ENCODE measurements at places on chromosomes 13 and 19. TPM values are rescaled to one million over a fixed set of nuclear protein-coding genes. Genes with fewer than 3 reads are reported as not detected.

DNA sequence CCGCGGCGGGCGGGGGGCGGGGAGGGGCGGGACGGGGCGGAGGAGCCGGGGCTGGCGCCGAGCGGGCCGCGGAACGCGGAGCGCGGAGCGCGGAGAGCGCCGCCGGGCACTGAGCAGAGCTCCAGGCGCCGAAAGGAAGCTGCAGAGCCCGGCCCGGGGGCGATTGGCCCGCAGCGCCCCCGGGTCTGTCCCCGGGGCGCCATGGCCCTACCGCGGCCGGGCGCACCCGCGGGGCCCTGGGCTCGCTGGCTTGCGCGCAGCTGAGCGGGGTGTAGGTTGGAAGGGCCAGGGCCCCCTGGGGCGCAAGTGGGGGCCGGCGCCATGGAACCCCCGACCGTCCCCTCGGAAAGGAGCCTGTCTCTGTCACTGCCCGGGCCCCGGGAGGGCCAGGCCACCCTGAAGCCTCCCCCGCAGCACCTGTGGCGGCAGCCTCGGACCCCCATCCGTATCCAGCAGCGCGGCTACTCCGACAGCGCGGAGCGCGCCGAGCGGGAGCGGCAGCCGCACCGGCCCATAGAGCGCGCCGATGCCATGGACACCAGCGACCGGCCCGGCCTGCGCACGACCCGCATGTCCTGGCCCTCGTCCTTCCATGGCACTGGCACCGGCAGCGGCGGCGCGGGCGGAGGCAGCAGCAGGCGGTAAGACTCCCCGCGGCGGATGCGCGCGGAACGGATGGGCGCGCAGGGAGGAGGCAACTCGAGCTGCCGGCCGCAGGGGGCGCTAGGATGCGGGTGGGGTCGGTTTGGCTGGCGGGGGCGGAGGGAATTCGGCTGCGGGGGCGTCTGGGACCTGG, at the start of gene PDE4A:
Gene PDE4A, plus strand, starts transcription at position 95 of the 796 bp plus-strand sequence. Its CDS starts 227 bp downstream, at position 322.
- no peak for DNase-seq

DNA sequence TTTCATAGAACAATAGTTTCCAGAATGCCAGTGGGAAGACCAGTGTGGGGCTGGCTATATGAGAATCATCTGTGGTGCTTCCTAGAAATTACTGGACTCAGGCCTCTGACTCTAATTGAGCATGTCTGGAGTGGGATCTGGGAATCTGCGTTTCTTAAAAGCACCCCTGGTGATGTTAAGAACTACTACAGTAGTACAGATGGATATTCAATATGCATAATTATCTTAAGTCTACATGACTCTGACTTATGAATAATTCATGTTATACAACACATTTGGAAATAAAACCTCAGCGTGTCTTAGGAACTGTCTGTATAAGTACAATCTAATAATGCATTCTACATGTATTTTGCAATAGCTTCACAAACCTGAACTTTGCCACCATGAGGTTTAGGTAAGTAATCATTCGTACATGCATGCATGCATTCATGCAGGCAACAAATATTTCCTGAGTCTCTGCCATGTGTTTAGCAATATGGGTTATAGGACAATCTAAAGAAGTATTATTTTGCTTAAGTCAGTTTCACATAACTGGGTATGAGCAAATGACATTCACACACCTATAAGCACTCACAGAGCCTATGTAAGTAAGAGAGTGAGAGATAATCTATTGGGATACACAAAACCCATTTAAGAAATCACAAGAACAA, 62.0 kb downstream of the EPSTI1 start:
- no peak for DNase-seq

SIGLEC12 gene
- total RNA-seq: not detected

GRCh38 chr13:75724752-75725517, 88.8 kb downstream of the LMO7 start:
- DNase-seq: no peak

DNA sequence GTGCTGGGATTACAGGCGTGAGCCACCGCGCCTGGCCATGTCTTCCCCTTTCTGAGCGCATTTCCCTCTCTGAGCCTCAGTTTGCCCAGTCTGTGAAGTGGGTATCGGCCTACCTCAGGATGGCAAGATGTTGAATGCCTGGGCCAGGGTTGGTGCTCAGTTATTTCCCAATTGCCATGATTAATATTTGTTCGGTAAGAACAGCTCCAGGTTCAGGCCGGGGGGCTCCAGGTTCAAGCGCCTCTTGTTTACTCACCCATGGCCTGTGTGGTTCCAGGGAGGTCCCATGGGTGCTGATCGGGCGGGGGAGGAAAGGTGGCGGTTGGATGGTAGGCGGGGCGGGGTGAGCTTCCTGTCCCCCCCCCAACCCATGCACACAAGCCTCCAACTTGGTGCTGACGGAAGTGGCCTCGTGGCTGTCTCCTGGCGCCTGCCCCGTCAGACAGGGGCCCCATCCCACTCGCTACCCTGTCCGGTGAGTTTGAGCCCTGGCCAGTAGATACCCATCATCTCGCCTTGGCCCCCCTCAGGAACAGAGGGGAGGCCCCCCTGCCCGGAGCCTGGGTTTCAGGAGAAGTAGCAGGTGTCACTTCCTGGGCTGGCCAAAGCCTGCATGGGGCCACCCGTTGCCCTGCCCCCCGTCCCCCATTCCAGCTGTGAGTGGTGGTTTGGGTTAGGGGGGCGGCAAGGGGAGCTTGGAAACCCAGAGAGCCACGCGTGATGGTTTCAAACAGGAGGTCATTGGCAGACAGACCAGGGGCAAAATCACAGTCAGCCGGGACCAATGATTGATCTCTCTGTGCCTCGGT, at the start of gene FCHO1:
Gene FCHO1, plus strand, starts transcription at position 375 of the 809 bp plus-strand sequence. CDS start 3,688 bp downstream, outside the sequence.
- no peak for DNase-seq

NLRP9 gene
- not detected for total RNA-seq

PLIN5 gene
- total RNA-seq: 0.06 TPM

DNA sequence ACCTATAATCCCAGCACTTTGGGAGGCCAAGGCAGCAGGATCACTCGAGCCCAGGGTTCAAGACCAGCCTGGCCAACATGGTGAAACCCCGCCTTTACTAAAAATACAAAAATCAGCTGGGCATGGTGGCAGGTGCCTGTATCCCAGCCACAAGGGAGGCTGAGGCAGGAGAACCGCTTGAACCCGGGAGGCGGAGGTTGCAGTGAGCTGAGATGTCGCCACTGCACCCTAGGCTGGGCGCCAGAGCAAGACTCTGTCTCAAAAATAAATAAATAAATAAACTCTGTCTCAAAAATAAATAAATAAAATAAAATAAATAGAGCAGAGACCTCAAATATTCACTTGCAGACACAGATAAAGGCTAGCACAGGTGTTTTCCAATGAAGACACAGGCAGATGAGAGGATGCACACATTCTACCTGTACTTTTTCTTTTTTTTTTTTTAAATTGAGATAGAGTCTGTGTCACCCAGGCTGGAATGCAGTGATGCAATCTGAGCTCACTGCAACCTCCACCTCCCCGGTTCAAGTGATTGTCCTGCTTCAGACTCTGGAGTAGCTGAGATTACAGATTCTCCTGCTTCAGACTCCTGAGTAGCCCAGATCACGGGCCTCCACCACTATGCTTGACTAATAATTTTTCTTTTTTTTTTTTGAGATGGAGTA, 2.7 kb upstream of the RPS16 start:
- no peak for DNase-seq

TNNT1 gene
- 73.4 TPM for total RNA-seq

DNA sequence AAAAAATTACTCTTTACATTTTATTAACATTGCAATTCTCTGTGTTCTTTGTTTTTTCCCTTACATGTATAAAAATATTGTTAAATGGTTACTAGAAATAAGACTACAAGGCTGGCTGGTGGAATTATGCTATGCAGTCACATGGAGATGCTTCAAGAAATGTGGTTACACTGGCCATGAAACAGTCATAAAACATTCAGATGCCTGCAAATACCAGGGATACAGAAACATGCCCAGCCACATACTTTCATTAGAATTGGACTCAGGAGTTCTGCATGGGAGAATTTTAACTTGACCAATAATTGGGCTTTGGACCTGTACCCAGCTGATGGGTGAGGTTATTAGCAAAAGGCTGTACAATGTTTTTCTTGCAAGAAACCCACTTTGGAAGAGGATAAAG, 1407.7 kb upstream of the SLC10A2 start:
- DNase-seq: peak; percentile 44

DNA sequence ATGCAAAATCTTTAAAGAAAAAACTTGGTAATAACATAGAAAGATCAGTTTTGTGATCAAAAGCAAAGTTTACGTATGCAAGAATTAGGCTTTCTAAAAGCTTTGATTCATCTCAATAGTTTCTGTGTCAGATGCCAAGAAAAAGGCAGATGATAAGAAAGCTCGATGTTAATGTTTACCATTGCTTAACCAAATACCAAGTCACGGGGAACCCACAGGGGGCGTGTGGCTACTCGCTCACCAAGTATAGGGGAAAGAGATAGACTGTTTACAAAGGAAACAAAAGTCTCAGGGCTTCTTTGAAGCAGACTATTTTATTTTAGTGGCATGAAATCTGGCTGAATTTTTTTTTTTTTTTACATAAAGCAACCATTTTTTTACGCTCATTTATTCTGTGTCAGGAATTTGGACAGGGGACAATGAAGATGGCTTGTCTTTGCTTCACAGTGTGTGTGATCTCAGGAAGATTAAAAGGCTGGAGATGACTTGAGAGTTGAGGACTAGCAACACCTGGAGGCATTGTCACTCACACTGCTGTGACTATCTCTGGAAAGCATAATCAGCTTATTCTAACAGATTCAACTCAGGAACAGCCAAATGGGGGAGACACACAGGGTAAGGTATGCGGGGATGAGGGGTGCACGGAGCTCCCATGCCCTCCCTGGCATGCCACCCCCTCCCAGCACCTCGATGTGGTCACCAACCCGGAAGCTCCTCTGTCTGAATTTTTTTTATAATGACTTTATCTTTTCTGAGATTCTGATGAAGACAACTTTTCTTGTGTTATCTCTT, 24.9 kb downstream of the RCBTB1 start:
- DNase-seq: no peak

DNA sequence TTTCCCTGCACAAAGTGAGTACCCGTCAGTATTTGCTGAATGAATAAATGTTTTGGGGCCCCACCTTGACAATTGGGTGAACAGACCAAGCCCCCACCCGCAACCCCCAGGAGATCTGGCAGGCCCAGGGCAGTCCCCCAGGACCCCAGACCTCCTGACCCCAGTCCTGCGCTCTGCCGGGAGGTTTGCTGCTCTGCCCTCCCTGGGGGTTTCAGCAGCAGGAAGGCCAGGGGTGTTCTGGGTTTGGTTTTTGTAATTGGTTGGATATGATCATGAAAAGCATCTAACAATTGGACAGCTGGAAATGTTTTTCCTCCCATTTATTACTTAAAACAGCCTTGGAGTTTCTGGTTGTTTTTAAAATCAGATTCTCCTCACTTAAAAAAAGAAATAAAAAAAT, 193.8 kb downstream of the URI1 start:
- DNase-seq: no peak

BTBD2 gene
- 76.1 TPM for total RNA-seq

GRCh38 chr13:33727297-33728083, 90.5 kb upstream of the RFC3 start:
- no peak for DNase-seq

- peak; percentile 82 for DNase-seq
Observed at GRCh38 chr19:13633109-13633508, 126.8 kb upstream of the CACNA1A start.

- DNase-seq: peak; percentile 61
Observed at GRCh38 chr19:13841086-13841961, 35.6 kb upstream of the NANOS3 start.

GRCh38 chr19:3986260-3987041, 1.2 kb upstream of the EEF2 start:
- DNase-seq: peak; percentile 76

SULT2A1 gene
- not detected for total RNA-seq

RUBCNL gene
- total RNA-seq: 0.06 TPM

WDR62 gene
- total RNA-seq: 23.6 TPM

GRCh38 chr19:18684642-18684993, 1.1 kb downstream of the CRTC1 start:
- DNase-seq: no peak

DNA sequence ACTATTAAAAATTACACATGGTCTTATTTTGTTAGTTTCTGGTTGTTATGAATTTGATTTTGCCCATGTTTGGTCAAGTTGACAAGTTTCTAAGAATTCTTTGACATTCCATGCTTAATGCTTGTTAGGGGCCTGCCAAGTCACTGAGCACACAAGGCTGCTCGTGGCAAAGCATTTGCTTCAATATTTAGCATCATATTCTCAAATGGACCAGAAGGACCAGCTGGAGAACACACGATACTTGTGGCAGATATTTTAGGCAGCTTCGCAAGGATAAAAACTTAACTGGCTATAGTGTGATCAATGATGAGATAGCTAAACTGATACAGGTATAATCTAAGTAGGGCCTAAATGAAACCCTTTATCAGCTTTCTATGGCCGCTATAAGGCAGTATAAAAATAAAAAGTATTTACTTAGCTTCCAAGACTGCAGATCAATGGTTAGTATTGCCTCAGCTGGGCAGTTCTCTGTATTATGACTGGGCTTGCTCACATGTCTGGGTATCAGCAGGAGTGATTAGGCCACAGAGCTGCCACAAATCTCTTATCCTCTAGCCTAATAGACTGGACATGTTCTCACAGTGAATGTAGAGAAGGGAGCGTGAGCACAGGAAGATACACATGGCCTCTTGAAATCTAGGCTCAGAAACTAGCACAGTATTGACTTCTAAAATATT, 155.9 kb upstream of the SPRY2 start:
- DNase-seq: no peak

CYP2F1 gene
- not detected for total RNA-seq

DNA sequence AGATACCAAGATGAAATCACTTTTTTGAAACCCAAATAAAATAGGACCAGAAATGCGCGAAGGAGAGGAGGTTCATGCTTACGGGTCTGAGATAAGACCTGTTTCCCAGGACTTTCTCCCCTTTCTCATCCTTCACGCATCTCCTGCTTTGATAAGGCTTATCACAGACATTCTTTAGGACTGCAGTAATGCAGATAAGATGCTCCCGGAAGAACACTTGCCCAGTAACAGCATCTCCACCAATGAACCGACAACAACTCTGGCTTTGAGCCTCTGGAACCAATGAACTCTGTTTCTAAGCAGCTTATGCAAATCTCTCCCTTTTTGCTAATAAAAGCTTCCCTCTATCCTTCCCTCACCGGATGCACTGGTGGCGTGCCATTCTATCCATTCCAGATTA, 783.4 kb upstream of the ARGLU1 start:
- DNase-seq: no peak

GRCh38 chr19:48378194-48378570, 13.2 kb downstream of the KDELR1 start:
- DNase-seq: no peak
